ENCODE measurements at places on chromosomes 1 and 21. TPM values are rescaled to one million over a fixed set of nuclear protein-coding genes. Genes with fewer than 3 reads are reported as not detected.

PNRC2 gene
- 43.7 TPM for total RNA-seq

PLPP3 gene
- total RNA-seq = 64.7 TPM

KRTAP12-2 gene
- not detected for total RNA-seq

MASP2 gene
- total RNA-seq = not detected

DENND2C gene
- 5.3 TPM for total RNA-seq

DISP3 gene
- not detected for total RNA-seq

RHD gene
- total RNA-seq = not detected

SAMD13 gene
- total RNA-seq = 7.5 TPM

MOV10 gene
- 25.9 TPM for total RNA-seq

MAGOH gene
- total RNA-seq = 58.3 TPM

CENPF gene
- 4.8 TPM for total RNA-seq

TACSTD2 gene
- total RNA-seq = not detected

LCE1B gene
- not detected for total RNA-seq
